ENCODE measurements at places on chromosomes 6 and 20.
A peak's percentile ranks its signal among the peaks of the same experiment; 100 is the strongest.

DNA sequence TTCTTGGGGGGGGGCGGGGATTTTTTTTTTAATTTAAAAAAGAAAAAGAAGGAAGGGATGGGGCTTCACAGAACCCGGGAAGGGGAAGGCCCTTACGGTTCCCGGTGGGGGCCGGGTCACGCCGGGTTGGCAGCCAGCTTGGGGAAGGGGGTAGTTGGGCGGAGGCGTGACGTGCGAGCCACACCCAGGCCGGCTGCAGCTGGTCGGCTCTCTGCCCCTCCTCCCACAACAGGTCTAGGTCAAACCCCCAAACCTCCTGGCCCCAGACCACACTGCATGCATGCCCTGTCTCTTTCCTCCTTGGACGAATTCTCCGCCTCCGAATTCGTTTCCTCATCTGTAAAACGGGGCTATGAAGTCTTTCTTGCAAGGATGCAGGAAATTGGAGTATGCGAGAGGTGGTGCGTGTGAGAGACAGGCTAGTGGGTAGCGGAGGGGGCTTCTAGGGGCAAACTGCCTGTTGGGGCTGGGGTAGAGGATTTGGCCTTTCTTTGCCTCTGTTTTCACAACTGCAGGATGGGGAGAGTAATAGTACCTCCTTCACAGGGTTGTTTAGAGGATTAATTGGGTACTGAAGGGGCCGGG, 828 bp downstream of the HCK start:
- DNase-seq, result peak; percentile 33

DNA sequence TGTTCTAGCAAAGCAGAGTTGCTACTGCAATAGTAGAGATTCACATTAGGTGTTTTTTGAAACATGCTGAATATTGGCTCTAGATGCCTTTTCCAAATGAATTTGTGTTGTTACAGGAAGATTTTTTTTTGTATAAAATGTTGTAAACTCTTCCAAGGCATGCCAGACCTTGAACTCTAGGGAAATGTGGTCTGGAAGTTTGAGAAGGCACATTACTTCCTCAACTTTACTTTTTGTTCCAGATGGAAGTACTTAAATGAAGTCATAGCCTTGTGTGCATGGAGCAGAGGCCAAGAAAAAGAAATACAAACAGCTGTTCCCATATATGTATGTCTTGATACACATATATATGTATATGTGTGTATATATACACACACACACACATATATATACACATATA, 585.7 kb upstream of the MARCKS start:
- no peak for DNase-seq

DNA sequence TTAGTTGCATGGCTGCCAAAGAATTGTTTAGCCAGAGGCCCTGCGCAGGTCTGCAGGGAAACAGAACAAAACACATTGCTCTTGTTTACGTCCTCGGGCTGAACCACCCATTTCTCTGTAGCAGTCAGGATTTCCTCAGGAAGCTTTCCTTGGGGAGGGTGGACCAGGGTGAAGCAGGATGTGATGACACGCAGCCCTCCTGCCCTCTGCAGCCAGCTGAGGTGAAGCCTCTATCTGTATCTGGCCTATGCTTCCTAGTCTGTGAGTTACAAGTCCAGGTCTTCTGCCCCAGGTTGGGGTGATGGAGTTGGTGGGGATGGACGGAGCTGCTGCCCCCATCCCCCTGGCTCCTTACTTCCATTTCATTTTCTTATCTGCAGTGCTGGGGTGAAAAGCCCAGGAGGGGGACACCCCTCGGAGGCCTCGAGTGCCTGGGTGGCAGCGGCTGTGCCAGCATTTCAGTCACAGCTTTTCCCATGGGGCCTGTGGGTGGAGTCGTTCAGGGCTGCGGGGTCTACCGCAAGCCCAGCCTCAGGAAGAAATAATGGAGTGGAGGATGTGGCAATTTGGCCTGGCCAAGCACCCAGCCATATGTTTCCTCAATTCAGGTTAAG, 24.9 kb downstream of the SASH1 start:
- no peak for DNase-seq

DNA sequence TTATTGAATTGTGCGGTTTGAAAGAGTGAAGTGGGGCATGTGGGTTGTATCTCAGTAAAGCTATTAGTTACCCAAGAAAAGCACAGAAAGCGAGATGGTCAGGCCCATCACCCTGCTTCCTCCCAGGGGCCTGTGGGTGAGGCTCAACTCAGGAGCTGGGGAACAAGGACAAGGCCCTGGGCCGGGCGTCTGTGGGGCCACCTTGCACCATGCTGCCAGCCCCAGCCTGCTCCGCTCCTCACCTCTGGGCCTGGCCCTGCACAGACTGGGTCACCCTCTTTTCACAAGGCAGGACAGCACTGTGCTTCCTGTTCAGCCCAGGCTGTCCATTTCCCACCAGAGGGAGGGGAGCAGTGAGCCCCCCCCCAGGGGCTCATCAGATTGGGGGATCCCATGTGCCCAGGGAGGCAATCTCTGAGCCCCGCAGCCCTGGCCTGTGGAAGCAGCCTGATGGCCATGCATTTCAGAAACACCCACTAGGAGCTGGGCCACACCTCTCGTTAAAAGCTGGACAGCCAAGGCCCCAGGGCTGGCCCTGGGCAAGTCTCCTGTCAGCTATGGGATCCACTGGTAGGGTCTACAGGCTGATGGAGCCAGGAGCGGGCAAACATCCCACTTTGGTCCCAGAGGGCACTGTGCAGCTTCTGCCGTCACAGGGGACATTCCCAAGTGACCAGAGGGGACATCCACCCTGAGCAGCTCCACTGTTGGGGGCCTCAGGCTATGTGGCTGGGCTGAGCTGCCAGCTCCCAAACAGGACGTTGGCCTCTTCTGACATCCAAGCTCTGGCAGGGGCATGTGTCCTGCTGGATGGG, 55.9 kb downstream of the YTHDF1 start:
- DNase-seq, result no peak

DNA sequence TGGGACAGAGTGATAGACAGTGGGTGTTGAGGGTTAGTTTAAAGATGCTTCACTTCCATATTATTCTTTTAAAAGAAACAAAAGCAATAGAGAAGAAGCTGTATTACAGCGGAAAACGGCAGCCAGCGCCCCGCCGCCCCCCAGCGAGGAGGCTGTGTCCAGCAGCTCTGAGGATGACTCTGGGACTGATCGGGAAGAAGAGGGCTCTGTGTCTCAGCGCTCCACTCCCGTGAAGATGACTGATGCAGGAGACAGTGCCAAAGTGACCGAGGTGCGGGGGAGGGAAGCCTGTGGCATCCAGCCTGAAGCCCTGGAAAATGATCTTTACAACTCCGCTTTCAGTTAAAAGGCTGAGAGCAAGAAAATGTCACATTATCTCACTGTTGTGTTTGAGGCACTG, 100.2 kb downstream of the FIG4 start:
- DNase-seq, result no peak

All from CD4-positive, alpha-beta T cell treated with Interleukin-4 for 1 hour (primary cell).